ENCODE measurements at places on chromosomes 2 and 18.

GRCh38 chr18:13494871-13495445 lies 231.4 kb downstream of the FAM210A start:
- DNase-seq = no peak

- DNase-seq = no peak
These were observed 284.9 kb downstream of the INSIG2 start for GRCh38 chr2:118372886-118373830.

DNA sequence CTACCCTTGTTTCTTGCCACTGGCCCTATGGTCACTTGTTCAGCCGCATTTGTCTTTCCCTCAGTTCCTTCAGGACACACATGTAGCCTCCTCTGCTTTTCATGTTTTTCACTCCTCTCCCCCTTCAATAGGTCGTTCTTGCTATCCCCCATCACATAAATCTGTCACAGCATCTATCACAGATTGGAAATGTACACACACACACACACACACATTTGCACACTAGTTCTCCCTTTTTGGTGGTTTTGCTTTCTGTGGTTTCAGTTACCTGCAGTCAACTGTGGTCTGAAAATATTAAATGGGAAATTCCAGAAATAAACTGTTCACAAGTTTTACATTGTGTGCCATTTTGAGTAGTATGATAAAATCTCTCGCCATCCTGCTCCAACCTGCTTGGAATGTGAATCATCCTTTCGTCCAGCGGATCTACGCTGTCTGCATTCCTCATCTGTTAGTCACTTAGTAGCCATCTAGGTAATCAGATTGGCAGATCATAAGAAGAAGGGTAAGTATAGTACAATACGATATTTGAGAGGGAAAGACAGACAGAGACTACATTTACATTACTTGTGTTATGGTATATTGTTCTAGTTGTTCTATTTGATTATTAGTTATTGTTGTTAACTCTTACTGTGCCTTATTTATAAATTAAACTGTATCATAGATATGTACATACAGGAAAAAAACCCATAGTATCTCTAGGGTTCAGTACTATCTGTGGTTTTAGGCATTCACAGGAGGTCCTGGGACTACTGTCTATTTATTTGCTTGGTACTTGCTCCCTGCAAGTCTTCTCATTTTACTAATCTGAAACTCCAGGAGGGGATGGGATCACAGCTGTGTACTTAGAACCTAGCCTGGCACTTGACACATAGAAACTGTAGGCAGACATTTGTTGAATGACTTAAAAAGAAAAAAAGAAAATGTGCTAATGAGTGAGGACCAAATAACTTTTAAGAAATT lies 86.1 kb upstream of the PNPT1 start:
- DNase-seq = no peak

GRCh38 chr2:201960305-201960704 lies 73.3 kb upstream of the FZD7 start:
- DNase-seq = no peak

GRCh38 chr2:128456281-128456680 lies 137.6 kb upstream of the HS6ST1 start:
- DNase-seq = no peak

DNA sequence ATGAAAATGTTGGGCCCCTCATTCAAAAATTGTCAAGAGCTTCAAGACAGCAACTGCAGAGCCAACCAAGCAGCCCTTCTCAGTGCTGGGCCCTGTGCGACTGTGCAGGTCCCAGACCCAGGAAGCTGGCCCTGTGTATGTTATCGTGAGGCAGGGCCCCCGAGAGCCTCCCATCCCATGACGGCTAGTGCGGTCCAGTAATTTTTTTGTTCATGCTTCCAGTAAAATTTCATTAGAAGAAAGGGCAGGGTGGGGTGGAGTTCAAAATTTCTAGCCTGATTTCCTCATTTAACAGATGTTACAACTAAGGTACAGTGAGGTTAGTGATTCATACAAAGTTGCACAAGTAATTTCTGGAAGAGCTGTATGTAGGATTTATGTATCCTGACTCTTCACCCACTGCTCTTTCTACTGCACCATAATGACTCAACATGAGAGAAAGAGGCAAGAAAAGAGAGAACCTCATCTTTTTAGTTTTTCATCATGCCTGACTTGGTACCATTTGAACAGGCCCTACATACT lies 105.5 kb downstream of the ZEB2 start:
- no peak for DNase-seq

- DNase-seq = peak; percentile 36
These were observed 157.8 kb downstream of the LDLRAD4 start for GRCh38 chr18:13376298-13376840.

- no peak for DNase-seq
These were observed 44.8 kb downstream of the SPP2 start for GRCh38 chr2:234095301-234095700.

DNA sequence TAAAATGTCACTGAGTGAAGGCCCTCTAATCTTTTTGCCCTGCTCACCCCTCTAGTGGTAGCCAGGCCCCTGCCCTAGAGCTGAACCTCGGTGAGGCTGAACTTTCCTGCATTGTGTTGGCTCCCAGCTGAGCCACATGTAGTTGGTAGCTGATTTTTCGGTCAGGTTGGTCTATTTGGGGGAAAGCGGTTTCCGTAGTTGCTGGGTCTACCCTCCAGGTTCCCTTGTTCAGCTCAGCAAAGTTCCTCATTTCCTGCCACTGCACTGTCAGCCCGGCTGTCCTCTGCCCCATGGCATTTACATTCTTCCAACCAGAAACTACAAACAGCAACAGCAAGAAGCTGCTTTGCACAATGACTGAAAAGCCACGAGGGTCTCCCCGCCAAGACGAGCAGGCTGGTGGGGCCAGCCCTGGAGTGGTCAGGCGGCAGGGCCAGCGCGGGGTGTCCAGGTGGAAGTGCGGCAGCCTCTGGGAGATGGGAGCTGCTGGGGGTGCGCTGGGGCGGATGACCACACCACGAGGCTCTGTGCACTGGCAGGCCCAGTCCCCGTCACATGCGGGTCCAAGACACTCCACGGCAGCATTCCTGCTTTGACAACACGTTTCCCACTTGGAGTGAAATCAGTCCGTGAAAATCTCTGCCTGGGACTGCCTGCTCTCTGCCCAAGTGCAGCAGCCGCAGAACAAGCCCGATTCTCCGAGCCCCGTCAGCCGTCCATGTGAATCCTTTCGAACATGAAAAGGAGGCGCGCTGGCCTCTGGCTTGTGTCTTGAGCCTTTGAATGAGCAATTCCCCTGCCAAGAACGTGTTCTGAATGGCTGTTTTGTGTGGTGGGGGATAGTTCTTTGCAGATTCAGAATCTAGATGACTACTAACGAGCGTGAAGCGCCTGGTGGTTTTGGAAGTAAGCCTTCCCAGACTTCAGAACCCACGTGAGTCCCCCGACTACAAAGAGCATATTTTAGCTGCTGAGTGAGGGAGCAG lies 159.4 kb downstream of the ASB1 start:
- DNase-seq = no peak

DNA sequence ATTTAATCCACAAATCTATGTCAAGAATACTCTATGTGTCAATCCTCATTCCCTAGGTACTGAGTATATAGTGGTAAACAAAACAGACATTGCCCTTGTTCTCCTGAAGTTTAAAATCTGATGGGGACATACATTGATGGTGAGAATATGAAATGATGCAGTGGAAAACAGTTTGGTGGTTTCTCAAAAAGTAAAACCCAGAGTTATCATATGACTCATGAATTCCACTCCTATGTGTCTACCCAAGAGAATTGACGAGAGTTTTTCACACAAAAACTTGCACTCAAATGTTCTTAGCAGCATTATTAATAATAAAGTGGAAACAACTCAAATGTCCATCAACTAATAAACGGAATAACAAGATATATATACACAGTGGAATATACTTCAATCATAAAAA lies 586.7 kb downstream of the CCDC85A start:
- no peak for DNase-seq

DNA sequence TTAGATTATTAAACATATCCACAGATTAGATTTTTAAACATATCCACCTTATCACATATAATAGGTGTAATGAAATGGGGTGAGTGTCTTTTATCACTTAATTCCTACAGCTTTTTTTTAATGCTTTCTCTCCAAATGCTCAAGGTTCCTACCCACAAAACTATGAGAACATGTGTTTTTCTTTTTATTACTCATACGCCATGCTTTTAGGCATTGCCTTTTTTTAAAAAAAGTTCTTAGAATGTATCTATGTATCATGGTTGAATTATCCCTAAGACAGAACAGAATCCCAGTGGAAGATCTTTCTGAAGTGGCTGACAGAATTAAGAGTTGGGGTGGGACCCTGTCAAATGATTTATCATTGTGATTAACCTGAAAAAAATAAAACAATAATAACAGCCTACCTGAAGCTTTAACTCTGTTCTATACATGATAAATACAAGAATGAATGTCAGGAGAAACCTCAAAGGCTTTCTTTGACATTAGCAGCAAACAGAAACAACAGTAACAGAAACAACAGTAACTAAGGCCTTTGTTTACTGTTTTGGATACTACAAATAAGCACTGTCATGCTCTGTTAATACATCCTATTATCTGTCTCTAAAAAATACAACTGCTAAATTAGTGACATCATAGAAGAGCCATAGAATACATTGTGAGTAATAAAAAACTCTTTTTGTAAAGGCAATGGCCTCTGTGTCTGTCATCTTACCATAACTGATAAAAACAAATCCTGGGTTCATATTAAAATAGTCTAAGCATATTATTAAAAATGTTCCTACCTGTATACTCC lies 4.1 kb upstream of the ZNF397 start:
- no peak for DNase-seq

DNA sequence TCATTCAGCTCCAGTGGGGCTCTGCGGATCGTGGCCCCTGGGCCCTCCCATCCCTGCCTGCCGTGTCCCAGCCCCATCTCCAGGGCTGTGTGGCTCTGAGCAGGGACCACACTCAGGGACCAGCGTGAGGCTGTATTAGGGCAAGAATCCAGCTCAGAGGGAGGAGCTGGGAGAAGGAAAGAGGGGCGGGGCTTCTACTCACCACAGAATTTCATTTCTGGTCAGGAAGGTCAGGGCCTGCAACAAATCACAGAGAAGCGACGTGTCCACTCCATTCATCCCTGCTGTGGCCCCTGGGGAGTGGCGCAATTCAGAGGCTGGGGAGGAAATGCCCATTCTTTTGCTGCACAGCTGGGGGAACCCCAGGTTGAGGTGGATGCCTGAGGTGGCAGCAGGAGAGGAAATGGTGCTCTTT lies 828 bp downstream of the CIB4 start:
- DNase-seq = no peak

DNA sequence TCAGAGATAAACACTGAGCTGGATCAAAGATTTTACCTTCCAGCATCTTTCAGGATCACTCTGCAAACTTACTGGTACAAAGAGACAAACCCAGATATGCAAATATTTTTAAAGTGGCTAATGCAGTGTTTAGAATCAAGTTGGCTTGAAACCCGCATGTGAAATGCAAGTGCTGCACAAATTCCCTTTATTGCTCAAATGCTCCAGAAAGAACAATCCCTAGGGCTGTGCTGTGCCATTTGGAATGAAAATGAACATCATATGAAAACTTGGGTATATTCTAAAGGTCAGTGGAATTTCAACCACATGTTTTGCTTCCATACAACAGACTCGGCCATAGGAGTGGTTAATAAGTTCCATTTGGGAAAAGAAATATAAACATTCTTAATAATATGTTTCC lies 139.1 kb downstream of the VWC2L start:
- DNase-seq = no peak

- DNase-seq = no peak
These were observed 10.1 kb downstream of the VIL1 start for GRCh38 chr2:218428846-218429558.

DNA sequence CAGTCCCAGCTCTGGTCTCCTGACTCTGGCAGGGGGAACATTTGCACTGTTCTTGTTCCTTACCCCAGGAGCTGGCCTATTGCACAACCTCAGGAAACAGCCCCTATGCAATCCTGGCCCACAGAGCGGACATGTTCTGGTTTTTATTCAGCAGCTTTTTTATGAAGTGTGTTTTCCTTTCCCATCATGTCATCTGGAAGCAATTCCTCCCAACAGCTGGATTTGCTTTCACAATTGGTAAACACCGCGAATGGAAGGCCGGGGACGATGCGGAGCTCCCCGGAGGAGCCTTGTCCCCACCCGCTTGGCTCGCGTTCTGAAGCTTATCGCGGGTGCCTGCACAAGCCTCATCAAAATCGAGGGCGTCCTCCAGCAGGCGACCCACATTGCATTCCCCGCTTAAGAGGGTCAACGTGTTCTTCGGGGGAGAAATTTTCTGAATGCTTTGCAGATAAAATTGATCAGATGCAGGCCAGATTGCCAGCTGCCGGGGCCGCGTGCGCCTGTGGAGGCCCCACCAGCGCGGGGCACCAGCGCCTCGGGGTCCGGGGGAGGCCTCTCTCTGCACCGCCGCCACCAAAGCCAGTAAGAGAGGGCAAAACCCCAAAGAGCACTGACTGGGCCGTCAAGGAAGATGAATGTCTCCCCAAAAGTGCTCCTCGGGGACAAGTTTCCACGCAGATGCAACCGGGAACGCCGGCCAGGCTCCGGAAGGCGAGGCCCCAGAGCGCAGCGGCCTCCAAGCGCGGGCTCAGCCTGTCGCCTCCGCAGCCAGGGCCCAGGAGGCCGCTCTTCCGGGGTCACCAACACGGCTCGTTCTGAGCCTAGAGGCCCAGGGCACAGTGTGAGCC lies 60.3 kb upstream of the SP3 start:
- DNase-seq = peak; percentile 28

- no peak for DNase-seq
These were observed 114.8 kb downstream of the PLB1 start for GRCh38 chr2:28610583-28611201.

DNA sequence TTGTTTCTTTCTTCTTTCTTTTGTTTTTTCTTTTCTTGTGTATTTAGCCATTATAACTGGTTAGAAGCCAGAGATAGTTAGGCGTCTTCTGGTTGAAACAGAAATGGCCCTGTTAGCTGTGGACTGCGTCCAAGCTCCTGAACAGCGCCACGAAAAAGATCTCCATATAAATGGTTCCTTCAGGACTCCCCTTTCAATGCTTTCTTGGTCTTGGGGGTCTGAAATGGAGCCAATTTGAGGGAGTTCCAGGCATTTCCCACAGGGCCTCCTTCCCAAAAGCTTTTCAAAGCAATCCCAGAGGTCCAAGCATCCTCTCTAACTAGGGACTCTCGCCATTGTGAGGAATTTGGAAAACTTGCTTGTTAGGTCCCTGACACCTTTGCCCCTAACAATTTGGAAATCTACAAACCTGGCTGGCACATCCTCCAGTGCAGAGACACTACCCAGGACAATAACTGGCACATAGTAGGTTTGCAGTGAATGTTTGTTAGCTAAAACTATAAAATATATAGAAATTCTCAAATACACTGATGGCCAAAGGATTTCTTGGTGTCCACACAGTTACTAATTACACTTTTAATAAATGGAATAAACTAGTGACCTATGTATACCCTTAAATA lies 80.1 kb downstream of the MYCN start:
- DNase-seq = no peak
